ENCODE measurements at places on chromosomes 1 and 21.

DNA sequence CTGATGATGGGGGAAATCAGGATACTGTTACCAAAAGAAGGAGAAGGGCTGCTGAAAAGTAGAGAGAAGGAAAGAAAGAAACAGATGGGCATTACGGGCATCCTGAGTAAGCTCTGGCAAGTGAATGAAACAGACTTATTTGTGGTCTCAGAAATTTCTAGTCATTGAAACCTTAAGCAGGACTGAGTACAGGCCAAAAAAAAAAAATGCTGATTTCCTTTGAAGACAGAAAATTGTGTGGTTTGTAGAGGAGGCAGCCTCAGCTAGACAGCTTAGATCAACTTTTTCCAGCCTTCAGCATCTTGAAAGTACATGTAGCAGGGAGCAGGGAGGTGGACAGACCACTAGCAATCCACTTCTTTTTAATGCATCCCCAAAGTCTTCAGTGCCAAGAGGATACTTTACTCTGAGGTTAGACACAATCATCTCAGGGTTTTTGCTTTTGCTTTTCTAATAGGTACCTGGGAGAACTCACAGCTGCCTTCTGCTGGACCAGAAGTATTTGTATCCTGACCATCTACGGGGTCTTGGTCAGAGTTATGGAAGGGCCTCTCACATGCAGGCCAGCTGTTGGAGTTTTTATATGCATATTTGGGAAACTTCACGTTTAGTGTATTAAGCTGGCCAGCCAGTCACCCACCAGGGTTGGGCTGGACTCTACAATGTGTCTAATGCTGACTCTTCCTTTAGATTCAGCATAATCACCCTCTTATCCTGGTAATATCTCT is 10.6 kb upstream of the CAPZB start:
- no peak for DNase-seq

DNA sequence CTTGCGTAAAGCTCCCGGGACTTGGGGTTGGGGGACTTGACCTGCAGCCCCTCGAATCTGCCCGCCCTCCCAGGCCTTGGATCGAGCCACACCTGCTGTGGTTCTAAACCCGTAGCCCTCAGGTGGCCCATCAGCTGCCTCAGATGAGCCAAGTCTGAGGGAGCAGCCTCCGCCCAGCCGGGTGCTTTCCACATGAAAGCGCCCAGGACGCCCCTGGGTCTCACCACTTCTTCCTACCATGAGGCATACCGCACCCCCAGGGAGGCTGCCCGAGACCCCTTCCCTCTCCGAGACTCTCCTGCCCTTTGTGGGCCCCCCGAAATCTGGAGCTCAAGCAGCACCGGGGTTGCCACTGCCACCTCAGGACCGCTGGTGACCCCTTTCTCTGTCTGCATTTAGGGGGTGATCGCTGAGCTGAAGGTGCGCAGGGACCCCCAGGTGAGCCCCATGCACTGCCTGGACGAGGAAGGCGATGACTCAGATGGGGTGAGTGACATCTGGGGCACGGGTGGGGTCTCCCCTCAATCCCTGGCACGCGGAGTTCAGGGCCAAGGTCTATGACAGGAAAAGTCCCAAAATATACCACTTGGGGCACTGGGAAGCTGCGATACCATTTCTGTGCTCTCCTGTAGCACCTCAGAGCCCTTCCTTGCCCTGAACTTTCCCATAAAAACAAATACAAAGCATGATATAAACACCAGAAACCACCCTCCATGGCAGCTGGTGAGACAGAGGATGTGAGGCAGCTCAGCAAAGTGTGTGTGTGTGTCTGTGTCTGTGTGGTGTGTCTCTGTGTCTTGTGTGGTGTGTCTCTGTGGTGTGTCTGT is 68.5 kb downstream of the SLC19A1 start:
- DNase-seq, result no peak

DNA sequence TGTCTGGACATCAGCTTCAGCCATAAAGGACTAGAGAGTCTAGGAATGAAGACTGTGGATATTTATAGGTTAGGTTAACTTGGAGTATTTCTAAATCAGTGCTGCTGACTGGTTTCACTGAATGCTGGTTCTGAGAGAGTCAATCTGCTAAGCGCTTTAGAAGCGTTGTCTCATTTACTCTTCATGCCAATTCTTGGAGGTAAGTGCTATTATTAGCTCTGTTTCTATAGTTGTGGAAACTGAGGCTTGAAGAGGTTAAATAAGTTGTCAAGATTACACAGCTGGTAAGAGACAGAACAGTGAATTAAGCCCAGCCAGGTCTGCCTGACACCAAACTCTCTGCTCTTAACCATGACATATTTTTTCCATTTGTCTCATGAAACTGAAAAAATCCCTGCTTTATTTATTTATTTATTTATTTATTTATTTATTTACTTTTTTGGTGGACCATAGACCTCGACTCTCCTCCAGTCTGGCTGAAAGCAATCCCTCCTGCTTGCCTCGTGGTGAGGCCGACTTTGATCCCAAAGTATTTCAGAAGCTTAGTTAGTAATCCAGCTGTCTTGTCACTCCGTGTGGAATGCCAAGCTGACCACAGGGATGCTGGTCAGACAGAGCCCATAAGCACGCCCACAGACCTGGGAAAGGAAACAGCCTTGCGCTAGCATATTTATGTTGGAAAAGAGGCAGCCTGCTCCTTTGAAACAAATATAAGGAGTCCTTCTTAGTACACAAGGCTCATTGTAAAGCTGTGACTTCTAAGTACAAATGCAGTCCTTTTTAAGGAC is 16.9 kb downstream of the NTMT2 start:
- DNase-seq, result peak; percentile 25

GRCh38 chr1:221801251-221801661 is 59.4 kb upstream of the DUSP10 start:
- DNase-seq, result no peak

DNA sequence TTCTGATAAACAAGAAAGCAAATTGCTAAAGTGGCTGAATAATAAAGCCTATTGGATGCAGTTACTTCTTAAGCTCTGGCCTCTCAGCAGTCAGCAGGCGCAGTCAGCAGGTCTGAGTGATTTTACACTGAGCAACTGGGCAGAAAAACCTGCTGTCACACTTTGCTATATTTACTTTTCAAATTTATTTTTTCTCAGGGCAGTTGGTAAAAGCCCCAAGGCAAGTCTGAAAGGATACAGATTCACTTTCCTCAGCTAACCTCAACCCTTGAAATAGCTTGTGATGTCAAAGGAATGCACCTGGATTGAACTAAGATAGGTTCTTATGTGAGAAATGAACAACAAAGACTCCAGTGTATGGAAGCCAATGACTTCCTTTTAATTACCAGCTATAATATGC is 34.0 kb downstream of the ATP5PF start:
- no peak for DNase-seq

- DNase-seq, result no peak
Measured at GRCh38 chr1:150273311-150273710, 721 bp downstream of the C1orf54 start.

GRCh38 chr1:46399307-46399706 is 5.2 kb downstream of the FAAH start:
- DNase-seq, result no peak

GRCh38 chr1:57300186-57300585 is 123.7 kb downstream of the DAB1 start:
- DNase-seq, result no peak

DNA sequence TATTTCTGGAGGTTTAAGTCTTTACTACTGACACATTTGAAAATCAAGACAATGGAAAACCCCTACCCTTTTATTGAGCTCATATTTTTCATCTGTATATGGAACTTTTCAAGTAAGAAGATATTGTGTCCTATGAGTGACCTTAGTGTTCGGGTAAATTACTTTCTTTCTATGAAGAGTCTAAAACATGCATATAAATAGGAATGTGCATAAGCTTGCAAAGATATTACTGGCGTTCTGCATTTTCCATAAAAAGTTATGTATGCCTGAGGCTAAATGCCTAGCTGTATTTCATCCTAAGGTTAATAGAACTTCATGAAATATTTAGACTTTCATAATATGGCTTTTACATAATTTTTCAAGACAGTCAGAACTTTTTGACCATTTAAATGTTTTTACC is 495.8 kb upstream of the ADAMTS5 start:
- no peak for DNase-seq

- DNase-seq, result no peak
Measured at GRCh38 chr1:159799446-159799985, 2.6 kb upstream of the FCRL6 start.

- no peak for DNase-seq
Measured at GRCh38 chr21:43922949-43923348, 57.9 kb downstream of the AGPAT3 start.

GRCh38 chr1:66644331-66644730 is 107.9 kb upstream of the DYNLT5 start:
- no peak for DNase-seq

GRCh38 chr1:63024132-63024531 is 240.2 kb downstream of the ATG4C start:
- no peak for DNase-seq

All from LoVo (cell line).